ENCODE measurements at places on chromosomes 3 and 15.

DNA sequence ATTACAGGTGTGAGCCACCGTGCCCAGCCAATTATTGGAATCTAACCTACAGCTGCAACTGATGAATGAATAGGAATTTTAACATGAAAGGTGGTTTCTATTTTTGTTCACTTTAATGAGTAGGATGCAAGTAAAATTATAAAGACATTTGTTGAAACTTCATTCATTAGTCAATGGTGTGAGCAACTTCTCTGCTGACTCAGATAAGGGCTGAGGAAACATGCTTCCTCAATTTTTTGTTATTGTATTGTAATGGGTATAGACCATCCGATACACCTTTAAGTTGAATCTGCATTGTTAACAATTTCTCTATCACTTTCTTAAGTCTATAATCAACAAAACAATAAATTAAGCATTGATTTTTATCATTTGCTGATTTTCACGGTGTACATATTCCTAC is 127.8 kb downstream of the STAG1 start:
- no peak for DNase-seq

- DNase-seq, result no peak
Observed at GRCh38 chr15:66923438-66923881, 141.9 kb upstream of the SMAD3 start.

DNA sequence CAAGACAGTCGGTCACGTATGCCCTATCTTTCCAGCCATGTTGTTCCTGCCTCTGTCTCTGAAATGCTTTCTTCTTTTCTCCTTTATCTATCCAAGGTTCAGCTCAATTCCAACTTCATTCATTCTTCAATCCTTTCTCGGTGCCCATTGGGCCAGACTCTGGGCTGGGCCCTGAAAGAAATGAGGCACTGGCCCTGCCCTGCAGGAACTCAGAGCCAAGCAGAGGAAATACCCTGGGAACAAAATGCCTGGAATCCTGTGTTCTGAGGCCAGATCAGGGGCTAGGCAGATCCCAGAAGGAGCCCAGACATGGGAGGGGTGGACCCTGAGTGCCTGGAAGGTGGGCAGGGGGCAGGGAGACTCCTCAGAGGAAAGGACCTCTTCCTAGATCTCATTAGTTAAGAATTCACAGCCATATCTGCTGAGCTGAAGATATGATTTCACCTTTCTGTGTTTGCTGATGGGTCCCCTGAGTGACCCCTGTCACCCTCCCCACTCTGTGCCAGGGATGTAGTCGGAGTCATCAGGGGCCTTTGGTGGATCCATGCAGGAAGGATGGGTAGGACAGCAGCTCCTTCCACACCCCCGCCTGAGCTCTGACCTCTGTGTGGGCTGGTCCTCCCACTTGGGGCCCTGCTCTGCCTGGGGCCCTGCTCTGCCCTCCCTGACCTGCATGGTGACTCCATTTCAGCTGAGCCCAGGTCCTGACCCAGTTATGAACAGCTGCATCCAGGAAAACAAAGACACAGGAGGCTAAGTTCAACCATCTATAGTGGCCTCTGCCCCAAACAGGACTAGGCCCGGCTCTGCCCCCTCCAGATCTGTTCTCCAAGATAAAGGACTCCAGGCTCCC is 5.3 kb upstream of the DAPK2 start:
- DNase-seq, result no peak

DNA sequence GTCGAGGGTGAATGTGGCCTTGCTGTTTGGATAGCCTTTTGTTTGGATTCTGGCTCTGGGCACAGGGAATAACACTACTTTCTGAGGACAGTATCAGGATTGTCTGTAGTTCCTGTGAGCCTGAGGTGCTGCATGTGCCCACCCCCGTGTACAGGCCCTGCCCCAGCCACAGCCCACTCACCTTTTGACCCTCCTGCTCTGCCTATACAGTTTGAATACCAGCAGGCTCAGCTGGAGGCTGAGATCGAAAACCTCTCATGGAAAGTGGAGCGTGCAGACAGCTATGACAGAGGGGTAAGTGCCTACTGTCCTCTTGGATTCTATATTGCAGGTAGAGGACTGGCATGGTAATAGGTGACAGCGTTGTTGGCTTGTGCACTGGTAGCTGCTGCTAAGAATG is 7.4 kb upstream of the P4HTM start:
- no peak for DNase-seq

GRCh38 chr3:77329116-77329515 is 289.2 kb downstream of the ROBO2 start:
- DNase-seq, result no peak

- no peak for DNase-seq
Observed at GRCh38 chr3:134610432-134611385, 40.1 kb downstream of the KY start.

- DNase-seq, result no peak
Observed at GRCh38 chr15:65028338-65028737, 1.1 kb downstream of the MTFMT start.

- no peak for DNase-seq
Observed at GRCh38 chr15:63073497-63074172, 31.1 kb downstream of the TPM1 start.

DNA sequence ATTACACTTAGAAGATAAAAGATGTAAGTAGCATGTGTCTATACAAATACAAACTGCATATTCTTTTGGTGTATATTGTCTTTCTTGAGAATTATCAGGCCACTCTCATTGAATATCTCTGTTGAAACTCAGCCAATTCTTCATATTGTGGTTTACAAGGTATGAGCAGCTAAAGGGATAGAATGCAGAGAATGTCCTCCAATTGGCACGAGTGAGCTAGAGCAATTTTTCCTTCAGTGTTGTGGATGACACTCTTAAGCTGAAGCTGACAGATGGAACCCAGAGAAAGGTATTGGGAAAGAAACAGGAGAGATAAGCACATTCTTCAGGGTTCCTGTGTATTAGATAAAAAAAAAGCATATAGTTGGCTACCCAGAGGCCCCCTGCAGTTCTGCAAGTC is 453.1 kb downstream of the EPHA3 start:
- no peak for DNase-seq

GRCh38 chr3:60140160-60140559 is 1090.3 kb upstream of the CFAP20DC start:
- no peak for DNase-seq

DNA sequence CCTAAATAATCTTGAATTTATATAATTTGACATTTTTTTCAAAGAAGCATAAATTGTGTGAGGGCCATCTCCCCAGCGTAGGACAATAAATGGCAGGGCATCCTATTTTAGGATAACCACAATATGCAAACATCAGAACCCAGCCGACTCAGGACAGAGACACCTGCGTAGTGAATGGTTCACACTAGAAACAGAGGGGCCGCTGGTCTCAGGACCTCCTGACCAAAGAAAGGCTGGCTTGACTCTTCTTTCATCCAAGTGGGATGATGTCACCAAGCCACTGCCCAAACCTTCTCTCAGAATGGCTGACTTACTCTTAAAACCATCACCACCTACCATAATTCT is 162.1 kb downstream of the FOXP1 start:
- DNase-seq, result no peak

GRCh38 chr3:107966276-107966675 is 124.6 kb downstream of the CD47 start:
- DNase-seq, result no peak

DNA sequence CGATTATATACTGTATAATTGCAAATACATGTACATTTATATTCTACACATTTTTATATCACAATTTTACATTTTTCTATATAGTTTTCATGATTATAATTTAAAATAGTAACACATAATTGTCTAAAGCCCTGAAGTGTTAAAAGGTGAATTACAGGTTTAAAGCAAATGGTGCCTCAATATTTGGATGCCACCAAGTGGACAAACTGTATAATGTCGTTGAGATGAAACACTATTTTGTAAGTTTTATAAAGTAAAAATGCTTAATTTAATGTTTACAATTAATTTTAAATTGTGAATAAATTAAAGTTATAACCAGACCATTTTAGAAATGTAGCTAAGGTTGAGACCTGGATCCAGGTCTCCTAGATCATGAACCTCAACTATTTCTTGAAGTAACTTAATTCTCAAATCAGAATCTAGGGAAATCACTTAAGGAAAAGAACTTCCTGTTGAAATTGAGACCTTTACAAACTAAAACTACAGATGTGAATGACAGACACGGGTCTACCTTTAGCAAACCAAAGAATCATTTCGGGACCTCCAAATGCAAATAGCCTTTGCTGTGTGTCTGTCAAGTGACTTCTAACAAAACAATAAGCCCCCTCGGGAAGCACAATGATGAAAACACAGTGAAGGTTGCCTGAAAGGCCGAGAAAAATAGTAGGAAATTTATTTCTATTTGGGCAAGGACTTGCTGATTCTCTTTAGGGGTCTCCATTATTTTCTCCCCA is 37.8 kb downstream of the EHHADH start:
- no peak for DNase-seq

DNA sequence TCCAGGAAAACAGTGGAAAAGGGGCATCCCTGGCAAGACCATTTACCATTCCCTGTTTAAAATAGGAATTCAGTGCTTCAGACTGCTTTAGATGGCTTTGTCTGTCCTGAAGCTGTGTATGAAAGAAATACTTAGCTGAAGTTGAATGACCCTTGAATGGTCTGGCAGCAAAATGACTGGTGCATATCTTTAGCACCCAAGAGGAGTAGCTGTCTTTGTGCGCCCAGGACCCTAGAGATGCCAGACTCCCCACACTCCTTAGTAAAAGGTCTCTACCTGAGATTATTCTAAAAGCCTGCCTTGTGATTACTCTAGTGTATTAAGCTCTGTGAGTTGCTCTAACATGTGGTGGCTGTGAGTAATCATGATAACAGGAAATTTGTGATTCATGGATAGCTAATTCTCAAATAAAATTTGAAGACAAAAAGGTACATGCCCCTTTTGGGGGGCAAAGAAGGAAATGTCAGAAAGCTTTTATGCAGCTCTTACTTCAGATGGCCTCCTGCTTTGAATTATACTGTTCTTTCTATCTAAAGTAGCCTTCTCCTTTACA is 3.2 kb downstream of the MAPKBP1 start:
- DNase-seq, result no peak

GRCh38 chr3:17655743-17656142 is 86.7 kb downstream of the TBC1D5 start:
- DNase-seq, result no peak

- DNase-seq, result no peak
Observed at GRCh38 chr3:195241592-195242355, 29.2 kb downstream of the XXYLT1 start.

DNA sequence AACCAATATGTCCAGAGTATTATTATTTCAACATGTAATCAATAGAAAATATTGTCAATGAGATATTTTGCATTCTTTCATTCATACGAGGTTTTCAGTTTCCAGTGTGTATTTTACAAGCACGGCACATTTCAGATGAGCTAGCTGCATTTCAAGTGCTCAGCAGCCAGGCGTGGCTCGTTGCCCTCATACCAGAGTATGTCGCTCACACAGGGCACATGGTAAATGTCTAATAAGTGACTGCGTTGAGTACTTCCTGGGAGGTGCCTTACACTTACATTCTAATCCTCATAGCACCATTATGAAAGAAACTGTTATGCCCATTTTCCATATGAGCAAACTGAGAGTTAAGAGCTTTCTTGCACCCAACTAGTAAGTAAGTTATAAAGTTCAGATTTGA is 47.4 kb downstream of the TMEM266 start:
- no peak for DNase-seq

GRCh38 chr3:154247806-154248415 is 76.4 kb downstream of the DHX36 start:
- no peak for DNase-seq

DNA sequence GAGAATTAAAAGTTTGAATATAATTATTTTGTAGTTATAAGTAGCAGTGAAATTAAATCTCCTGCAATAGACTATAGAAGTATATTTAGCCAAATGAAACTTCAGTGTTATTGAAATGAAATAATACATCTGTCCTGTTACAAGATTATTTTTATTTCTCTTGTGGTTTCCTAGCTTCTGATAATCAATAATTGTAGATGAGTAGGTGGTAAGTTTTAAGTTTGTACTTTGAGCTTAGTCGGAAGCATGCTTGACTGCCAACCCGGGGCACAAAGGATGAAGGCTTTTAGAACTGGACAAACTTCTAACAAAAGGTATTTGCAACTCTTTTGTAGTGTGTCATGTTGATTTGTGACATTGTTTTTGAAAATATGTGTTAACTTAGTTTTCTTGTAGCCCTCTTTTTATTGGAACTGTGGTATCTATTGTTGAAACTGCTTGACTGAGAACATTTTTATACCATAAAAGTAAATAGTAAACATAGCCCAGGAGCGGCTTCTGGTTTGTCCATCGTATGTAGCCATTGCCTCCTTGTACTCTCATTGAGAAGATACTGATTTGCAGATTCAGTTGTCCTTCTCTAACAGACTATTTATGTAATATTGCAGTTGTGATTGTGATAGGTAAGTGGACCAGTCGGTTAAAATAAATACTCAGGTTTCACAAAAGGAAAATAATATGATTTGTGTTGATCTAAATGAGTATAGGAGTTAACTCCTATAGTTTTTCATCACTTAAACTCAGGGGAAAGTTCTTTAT is 2.9 kb downstream of the CTNNB1 start:
- no peak for DNase-seq

GRCh38 chr15:49045751-49046219 is 461 bp downstream of the SECISBP2L start:
- DNase-seq, result no peak

DNA sequence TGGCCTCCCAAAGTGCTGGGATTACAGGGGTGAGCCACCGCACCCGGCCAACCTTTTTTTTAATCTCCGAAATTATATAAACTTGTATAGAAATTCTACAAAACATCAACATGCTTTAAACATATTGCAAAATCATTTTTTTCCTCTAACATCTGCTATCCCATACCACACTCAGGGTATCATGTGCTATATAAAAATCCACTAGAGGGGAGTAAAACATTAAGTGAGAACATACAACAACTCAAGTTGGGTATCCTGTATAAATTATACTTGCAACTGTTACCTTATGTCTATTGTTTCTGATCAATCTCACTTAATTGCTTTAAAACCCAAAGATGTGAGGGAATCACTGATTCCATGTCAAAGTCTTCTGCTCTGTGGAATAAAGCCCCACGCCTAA is 71.9 kb upstream of the FBN1 start:
- no peak for DNase-seq

GRCh38 chr3:134992180-134992579 is 197.1 kb downstream of the EPHB1 start:
- DNase-seq, result no peak

GRCh38 chr15:68418611-68419161 is 13.3 kb downstream of the ITGA11 start:
- DNase-seq, result no peak

- DNase-seq, result no peak
Observed at GRCh38 chr15:63466378-63467192, 37.8 kb upstream of the USP3 start.

- no peak for DNase-seq
Observed at GRCh38 chr15:90047956-90048575, 46.9 kb downstream of the ZNF710 start.

GRCh38 chr3:55816794-55817576 is 329.9 kb upstream of the WNT5A start:
- DNase-seq, result no peak

GRCh38 chr3:160968761-160969160 is 136.4 kb downstream of the B3GALNT1 start:
- no peak for DNase-seq

GRCh38 chr15:33888176-33888575 is 80.1 kb upstream of the CHRM5 start:
- DNase-seq, result no peak

GRCh38 chr3:117543521-117543920 is 833.9 kb downstream of the TUSC7 start:
- no peak for DNase-seq

Measured in activated CD8-positive, alpha-beta memory T cell treated with anti-CD3 and anti-CD28 coated beads for 4 hours (primary cell).